ENCODE measurements at places on chromosomes 5 and 9.

DNA sequence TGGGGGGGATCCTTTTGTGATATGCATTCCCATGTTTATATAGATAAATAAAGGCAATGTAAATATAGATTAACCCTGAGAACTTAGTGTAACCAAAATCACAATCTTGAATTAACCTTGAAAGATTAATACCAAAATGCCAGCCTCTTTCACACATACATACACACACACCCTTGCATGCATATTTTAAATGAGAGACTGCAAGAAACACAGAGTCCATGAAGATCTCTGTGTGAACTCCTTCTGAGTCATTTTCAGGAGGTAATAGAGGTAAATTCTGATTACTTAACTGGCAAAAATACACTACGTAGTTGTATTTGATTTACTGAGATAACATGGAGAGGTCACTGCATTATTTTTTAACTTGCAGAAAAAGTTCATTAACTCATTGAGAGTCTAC is 118.0 kb downstream of the SLF1 start:
- DNase-seq, result no peak

DNA sequence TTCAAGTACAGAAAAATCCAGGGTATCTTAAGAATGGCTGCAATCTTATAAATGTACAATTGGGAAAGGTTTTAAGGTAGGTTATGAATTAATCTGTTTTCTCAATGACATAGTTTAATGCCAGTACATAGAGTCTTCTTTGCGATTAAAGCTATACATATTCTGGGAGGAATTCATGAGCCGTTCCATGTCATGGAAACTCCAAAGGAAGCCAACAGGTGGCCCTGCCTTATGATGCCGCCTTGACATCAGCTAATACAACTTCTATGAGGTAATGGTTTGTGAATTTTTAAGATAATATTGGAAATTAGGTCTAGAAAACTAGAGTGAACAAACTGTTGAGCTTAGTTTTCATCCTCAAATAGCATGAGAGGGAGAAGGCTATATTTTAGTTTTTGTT is 713.4 kb downstream of the EFNA5 start:
- no peak for DNase-seq

- no peak for DNase-seq
Observed at GRCh38 chr9:105757496-105758251, 63.3 kb downstream of the TMEM38B start.

GRCh38 chr5:72842816-72843215 is 26.4 kb downstream of the TNPO1 start:
- DNase-seq, result no peak

- no peak for DNase-seq
Observed at GRCh38 chr5:14243766-14244165, 100.6 kb downstream of the TRIO start.

DNA sequence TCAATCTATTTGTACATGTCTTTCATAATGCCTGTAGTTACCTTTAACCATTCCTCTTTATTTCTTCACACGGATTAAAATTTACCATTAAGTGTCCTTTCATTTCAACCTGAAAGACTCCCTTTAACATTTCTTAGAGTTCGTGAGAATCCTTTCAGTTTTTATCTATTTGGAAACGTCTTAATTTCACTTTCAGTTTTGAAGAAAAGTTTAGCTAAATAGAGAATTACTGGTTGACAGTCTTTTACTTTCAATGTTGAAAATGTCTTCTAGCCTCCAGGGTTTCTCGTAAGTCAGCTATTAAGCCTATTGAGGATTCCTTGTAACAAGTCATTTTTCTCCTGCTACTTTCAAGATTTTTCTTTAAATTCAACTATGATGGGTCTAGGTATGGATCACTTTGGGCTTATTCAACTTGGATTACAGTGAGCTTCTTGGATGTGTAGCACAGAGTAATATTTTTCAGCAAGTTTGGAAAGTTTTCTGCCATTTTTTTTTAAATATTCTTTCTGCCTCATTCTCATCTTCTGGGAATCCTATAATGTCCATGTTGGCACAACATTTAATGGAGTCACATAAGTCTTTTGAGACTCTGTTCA is 48.5 kb downstream of the RFX3 start:
- no peak for DNase-seq

GRCh38 chr9:36976371-36977030 is 57.6 kb downstream of the PAX5 start:
- no peak for DNase-seq

- DNase-seq, result no peak
Observed at GRCh38 chr9:121889990-121890563, 203.0 kb downstream of the TTLL11 start.

- DNase-seq, result no peak
Observed at GRCh38 chr5:150137997-150138396, 17.6 kb downstream of the PDGFRB start.

DNA sequence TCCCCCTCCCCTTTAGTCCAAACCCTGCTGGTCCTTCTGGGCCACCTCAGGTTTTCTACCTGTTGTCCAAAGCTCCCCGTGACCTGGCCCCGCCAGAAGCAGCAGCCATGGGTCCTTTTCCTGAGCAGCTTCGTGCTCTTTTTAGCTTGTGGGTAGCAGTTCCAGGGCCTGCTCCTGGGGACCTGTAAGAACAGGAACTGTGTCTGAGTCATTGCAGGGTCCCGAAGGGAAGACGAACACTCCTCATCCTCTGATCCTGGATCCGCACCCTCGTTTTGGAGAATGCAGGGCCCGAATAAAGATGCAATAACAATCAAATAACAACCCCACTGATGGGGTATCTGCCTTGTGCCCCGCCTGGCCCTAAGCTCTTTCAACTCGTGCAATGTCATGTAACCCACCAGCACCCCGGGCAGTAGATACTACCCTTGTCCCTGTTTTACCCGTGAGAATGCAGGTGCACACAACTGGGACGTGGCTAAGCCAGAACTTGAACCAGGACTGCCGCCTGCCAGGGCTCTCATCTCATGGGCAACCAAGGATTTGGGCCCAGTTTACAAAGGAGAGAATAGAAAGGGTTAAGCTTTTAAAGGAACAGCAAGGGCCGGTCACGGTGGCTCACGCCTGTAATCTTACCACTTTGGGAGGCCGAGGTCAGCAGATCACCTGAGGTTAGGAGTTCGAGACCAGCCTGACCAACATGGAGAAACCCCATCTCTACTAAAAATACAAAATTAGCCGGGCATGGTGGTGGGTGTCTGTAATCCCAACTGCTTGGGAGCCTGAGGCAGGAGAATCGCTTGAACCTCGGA is 33.2 kb downstream of the NEK6 start:
- no peak for DNase-seq

DNA sequence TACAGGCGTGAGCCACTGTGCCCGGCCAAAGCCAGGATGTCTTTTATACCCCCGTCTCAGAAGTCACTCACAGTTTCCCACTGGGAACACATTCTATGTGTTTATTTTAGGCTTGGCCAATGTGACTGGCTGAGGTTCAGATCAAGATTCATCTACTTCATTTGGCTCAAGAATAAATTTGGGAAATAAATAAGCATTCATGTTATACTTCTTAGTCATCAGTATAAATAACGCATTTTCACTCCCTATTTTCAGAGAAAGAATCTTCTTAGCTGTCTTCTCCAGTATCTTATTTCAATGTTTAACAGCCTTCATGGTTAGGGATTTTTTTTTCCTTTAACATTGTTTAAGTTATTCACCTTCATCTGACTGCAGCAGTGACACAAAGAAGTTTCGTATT is 11.8 kb downstream of the S100Z start:
- no peak for DNase-seq

- no peak for DNase-seq
Observed at GRCh38 chr5:121915765-121916164, 46.0 kb upstream of the SRFBP1 start.

GRCh38 chr9:84759300-84759750 is 89.8 kb downstream of the NTRK2 start:
- DNase-seq, result peak; percentile 55

Data from T-helper 2 cell treated with Interferon-gamma antibody and Interleukin-4, amounts not matched to agents 5 μg/mL and 100 μg/mL, for 36 hours (primary cell).